Activated CD4-positive, alpha-beta T cell treated with anti-CD3 and anti-CD28 coated beads for 36 hours (primary cell): ENCODE measurements at places on chromosomes 11 and 22.

DNA sequence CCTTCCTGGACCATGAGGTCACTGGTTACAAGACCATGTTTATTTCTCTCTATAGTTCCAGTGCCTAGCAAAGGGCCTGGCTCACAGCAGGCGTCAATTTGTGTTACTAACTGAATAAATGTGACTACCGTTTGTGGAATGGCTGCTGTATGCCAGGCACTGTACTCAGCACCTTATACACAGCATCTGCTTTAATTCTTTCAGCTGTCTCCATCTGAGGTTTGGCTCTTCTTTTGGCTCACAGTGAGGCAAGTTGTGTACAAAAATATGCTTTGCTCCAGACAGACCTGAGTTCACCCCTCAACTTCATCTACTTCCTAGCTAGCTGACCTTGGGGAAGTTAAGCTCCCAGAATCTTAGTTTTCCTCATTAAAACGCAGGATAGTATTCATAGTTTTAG is 75.3 kb upstream of the PHOX2A start:
- H3K27me3 ChIP-seq: no peaks in the 10 kb centered on the region
- no peak overlapping the region for H3K4me3 ChIP-seq
- no peak overlapping the region for H3K27ac ChIP-seq
- no peak for DNase-seq
- peaks cover 6% of the 10 kb centered on the region for H3K4me1 ChIP-seq
- H3K36me3 ChIP-seq: peaks cover 2% of the 10 kb centered on the region

- H3K4me1 ChIP-seq: peaks cover 10% of the 10 kb centered on the region
- H3K27ac ChIP-seq: peak overlapping the region; percentile 87
- no peaks in the 10 kb centered on the region for H3K36me3 ChIP-seq
These were observed 104.1 kb downstream of the BRD1 start for GRCh38 chr22:49723478-49724029.

DNA sequence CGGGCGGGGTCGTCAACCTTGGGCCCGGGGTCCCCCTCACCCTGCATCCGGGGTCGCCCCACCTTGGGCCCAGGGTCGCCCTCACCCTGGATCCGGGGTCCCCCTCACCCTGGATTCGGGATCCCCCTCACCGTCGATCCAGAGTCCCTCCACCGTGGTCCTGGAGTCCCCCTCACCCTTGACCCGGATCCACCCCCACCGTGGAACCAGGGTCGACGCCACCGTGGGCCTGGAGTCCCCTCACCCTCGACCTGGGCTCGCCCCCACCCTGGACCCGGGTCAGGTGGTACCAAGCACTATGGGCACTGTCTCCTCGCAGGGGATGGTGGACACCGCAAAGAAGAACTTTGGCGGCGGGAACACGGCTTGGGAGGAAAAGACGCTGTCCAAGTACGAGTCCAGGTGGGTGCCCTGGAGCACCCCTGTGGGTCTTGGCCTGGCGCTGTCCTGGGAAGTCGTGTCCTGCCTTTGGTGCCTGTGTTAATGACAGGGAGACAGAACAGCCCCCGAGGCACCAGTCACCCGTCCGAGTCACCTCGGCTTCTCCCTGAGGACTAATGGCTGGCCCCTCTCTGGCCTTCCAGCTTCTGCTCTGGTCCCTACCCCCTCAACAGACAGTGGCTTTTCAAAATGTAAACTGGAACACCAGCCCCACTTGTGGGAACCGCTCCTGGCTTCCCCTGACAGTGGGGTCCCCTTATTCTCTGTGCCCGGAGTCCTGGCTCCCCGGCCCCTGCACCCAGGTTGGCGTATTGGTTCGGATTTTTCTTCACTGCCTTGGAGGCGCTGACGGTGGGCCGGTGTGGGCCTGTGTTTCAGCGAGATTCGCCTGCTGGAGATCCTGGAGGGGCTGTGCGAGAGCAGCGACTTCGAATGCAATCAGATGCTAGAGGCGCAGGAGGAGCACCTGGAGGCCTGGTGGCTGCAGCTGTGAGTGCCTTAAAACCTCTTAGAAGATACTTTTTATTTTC is 762 bp downstream of the CRELD2 start:
- H3K36me3 ChIP-seq: peaks cover 3% of the 10 kb centered on the region
- DNase-seq: no peak
- no peaks in the 10 kb centered on the region for H3K27me3 ChIP-seq
- peak overlapping the region; percentile 65 for H3K4me3 ChIP-seq
- H3K27ac ChIP-seq: no peak overlapping the region

DNA sequence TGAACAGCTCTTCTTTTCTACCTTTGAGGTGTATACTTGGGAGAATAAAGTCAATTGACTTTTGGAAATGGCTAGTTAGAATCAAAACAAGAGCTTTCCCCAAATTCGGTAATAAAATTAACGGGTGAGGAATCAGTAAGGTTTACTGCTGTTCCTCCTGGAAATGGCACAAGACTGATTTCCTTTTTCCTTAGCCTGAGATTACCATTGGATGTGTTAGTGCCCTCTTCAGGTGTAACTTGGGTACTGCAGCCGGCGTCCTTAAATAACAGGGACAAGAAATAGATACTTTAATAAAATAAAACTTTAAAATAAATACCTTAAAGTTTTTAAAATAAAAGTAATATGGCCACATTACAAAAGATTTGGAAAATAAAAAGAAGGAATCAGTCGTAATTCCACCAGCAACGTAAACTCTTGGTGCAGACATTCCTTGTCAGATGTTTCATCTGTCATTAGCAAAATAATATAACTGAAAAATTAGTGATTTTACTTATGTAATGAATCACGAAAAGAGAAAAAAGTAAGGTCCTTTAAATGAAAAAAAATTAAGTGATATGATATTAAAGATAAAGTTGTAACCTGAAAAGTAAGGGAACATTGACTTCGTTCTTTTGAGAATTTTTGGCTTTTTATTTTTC is 29.7 kb downstream of the ZFTA start:
- peaks cover 2% of the 10 kb centered on the region for H3K4me1 ChIP-seq
- DNase-seq: peak; percentile 79
- H3K4me3 ChIP-seq: no peak overlapping the region

DNA sequence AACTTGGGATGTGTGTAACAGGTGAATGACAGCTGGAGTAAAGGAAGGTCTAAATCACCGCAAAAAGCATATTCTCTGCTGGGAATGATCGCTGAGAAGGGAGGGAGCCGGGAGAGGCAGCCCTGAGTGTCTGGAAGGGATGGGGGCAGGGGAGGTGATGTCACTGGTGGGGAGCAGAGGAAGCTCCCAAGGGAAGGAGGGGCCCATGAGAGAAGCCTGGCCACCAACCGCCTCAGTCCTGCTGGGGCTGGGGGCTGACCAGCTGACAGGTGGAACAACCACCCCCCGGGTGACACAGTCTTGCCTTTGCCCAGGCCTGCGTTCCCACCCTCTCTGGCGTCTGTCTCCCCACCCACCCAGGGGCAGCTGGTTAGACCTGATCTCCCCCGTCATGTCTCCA is 6.0 kb upstream of the FLRT1 start:
- H3K4me3 ChIP-seq: no peak overlapping the region
- DNase-seq: no peak
- no peaks in the 10 kb centered on the region for H3K36me3 ChIP-seq
- H3K4me1 ChIP-seq: no peaks in the 10 kb centered on the region
- peaks cover 23% of the 10 kb centered on the region for H3K27me3 ChIP-seq
- H3K27ac ChIP-seq: no peak overlapping the region

GRCh38 chr11:132901638-132902471 is 630.4 kb downstream of the OPCML start:
- no peak overlapping the region for H3K4me3 ChIP-seq
- no peak overlapping the region for H3K27ac ChIP-seq
- H3K4me1 ChIP-seq: no peaks in the 10 kb centered on the region
- peaks cover 2% of the 10 kb centered on the region for H3K27me3 ChIP-seq
- H3K36me3 ChIP-seq: no peaks in the 10 kb centered on the region

- DNase-seq: no peak
- H3K27me3 ChIP-seq: no peaks in the 10 kb centered on the region
- H3K4me1 ChIP-seq: peaks cover 5% of the 10 kb centered on the region
- H3K4me3 ChIP-seq: no peak overlapping the region
These were observed 17.4 kb downstream of the OSBP2 start for GRCh38 chr22:30712094-30712493.

GRCh38 chr11:72102631-72102945 is 509 bp downstream of the LAMTOR1 start:
- peak overlapping the region; percentile 97 for H3K4me3 ChIP-seq
- H3K4me1 ChIP-seq: peaks cover 38% of the 10 kb centered on the region
- H3K27ac ChIP-seq: peak overlapping the region; percentile 95

- peaks cover 9% of the 10 kb centered on the region for H3K27me3 ChIP-seq
- no peak overlapping the region for H3K27ac ChIP-seq
- no peaks in the 10 kb centered on the region for H3K36me3 ChIP-seq
- no peak for DNase-seq
- H3K4me1 ChIP-seq: no peaks in the 10 kb centered on the region
These were observed 28.0 kb downstream of the YAP1 start for GRCh38 chr11:102138223-102138622.

- H3K4me1 ChIP-seq: no peaks in the 10 kb centered on the region
- DNase-seq: no peak
- H3K27ac ChIP-seq: no peak overlapping the region
- H3K36me3 ChIP-seq: no peaks in the 10 kb centered on the region
- no peaks in the 10 kb centered on the region for H3K27me3 ChIP-seq
- no peak overlapping the region for H3K4me3 ChIP-seq
These were observed 1784.7 kb downstream of the LRRC4C start for GRCh38 chr11:39674761-39675160.

GRCh38 chr11:61150706-61151544 is 10.3 kb downstream of the VPS37C start:
- peaks cover 20% of the 10 kb centered on the region for H3K36me3 ChIP-seq
- peaks cover 22% of the 10 kb centered on the region for H3K4me1 ChIP-seq

GRCh38 chr11:116607027-116607426 is 165.8 kb downstream of the BUD13 start:
- no peak for DNase-seq
- H3K4me1 ChIP-seq: no peaks in the 10 kb centered on the region
- H3K4me3 ChIP-seq: no peak overlapping the region
- H3K27ac ChIP-seq: no peak overlapping the region
- no peaks in the 10 kb centered on the region for H3K36me3 ChIP-seq
- peaks cover 5% of the 10 kb centered on the region for H3K27me3 ChIP-seq

GRCh38 chr22:40641269-40641668 is 4.8 kb upstream of the MRTFA start:
- H3K36me3 ChIP-seq: no peaks in the 10 kb centered on the region
- no peak for DNase-seq
- H3K27ac ChIP-seq: no peak overlapping the region
- peaks cover 16% of the 10 kb centered on the region for H3K4me1 ChIP-seq
- no peak overlapping the region for H3K4me3 ChIP-seq

DNA sequence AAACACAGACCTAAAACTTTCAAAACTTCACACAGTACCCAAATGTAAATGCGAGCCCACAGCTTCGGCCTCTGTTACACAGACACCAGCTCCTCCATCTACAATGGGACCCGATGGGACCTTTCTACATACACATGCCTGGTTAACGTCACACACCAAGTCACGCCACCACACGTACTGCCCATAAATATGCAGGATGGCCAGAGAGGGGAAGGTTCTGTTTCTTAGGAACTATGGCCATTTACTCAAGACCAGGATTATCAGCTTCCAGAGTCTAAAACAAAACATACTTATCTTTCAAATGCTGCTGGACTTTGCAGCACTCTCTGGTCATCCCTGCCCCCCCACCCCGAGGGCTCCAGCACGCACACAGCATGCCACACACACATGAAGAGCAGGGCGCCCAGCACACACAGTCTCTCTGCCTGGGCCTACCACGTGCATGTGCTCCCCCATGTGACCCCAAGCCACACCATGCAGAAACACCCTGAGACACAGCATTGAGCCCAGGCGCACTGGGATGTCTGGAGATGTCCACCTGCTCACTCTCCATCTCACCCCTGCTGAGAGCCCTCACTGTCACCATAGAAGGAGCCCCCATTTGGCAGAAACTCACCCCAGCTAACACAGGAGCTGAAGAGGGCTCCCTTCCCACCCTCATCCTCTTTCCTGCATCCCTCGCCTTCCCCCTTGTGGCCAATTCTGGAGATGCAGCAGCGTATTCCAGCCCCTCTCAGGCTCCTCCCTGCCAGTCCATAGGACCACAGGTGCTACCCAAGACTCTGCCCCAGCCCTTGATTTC is 61.8 kb downstream of the SLC22A12 start:
- no peak overlapping the region for H3K27ac ChIP-seq
- H3K4me1 ChIP-seq: peaks cover 7% of the 10 kb centered on the region
- H3K27me3 ChIP-seq: peaks cover 3% of the 10 kb centered on the region
- DNase-seq: peak; percentile 87
- H3K36me3 ChIP-seq: no peaks in the 10 kb centered on the region

DNA sequence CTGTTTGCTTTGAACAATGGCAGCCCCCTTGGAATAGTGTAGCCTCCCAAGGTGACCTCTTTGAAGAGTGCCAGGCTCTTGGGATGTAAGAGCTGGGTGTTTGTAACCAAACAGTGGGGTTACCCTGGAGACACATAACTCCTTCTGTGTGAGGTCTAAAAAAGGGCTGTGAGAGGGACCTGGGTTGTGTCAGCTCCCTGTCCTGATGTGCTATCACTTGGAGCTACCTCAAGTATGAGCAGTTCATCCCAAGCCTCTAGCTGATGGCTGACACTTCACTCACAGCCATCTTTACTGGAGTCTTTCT is 40.2 kb downstream of the TSPAN18 start:
- H3K4me3 ChIP-seq: no peak overlapping the region
- peaks cover 4% of the 10 kb centered on the region for H3K36me3 ChIP-seq
- H3K27ac ChIP-seq: no peak overlapping the region
- no peak for DNase-seq
- H3K4me1 ChIP-seq: peaks cover 3% of the 10 kb centered on the region
- H3K27me3 ChIP-seq: no peaks in the 10 kb centered on the region

- no peaks in the 10 kb centered on the region for H3K4me1 ChIP-seq
- H3K27me3 ChIP-seq: no peaks in the 10 kb centered on the region
- H3K27ac ChIP-seq: no peak overlapping the region
- DNase-seq: no peak
These were observed 35.1 kb downstream of the GRIA4 start for GRCh38 chr11:105644839-105645573.

DNA sequence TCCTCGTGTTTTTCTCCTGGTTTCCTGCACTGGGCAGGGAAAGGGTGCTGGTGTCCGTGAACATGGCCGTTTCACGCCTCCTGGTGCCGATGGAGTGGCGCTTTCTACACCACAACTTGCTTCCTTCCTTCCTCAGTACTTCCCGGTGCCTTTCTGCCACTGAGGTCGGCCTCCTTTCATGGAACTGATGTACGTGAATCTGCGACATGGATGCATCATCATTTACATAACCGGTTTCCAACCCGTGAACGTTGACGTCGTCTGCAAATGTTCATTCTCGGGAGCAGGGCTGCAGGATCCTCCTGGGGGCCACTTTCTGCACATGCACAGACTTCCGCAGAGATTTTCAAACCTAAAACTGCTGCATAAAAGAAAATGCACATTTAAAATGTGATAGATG is 474.4 kb downstream of the BRD1 start:
- no peaks in the 10 kb centered on the region for H3K4me1 ChIP-seq
- no peak overlapping the region for H3K27ac ChIP-seq
- DNase-seq: no peak
- no peak overlapping the region for H3K4me3 ChIP-seq

GRCh38 chr11:77592727-77593126 is 3.0 kb downstream of the AQP11 start:
- H3K4me1 ChIP-seq: peaks cover 14% of the 10 kb centered on the region
- no peak for DNase-seq
- peaks cover 3% of the 10 kb centered on the region for H3K27me3 ChIP-seq
- H3K27ac ChIP-seq: no peak overlapping the region
- no peaks in the 10 kb centered on the region for H3K36me3 ChIP-seq
- no peak overlapping the region for H3K4me3 ChIP-seq
